ENCODE measurements at places on chromosomes 2 and 18. TPM values are rescaled to one million over a fixed set of nuclear protein-coding genes. Genes with fewer than 3 reads are reported as not detected.

The ALPP gene
- total RNA-seq = not detected

GRCh38 chr2:133919285-133919684 is 334.6 kb upstream of the MGAT5 start:
- H3K27me3 ChIP-seq = no peaks in the 10 kb centered on the region
- DNase-seq = no peak
- no peaks in the 10 kb centered on the region for H3K36me3 ChIP-seq
- H3K4me3 ChIP-seq = no peak overlapping the region

DNA sequence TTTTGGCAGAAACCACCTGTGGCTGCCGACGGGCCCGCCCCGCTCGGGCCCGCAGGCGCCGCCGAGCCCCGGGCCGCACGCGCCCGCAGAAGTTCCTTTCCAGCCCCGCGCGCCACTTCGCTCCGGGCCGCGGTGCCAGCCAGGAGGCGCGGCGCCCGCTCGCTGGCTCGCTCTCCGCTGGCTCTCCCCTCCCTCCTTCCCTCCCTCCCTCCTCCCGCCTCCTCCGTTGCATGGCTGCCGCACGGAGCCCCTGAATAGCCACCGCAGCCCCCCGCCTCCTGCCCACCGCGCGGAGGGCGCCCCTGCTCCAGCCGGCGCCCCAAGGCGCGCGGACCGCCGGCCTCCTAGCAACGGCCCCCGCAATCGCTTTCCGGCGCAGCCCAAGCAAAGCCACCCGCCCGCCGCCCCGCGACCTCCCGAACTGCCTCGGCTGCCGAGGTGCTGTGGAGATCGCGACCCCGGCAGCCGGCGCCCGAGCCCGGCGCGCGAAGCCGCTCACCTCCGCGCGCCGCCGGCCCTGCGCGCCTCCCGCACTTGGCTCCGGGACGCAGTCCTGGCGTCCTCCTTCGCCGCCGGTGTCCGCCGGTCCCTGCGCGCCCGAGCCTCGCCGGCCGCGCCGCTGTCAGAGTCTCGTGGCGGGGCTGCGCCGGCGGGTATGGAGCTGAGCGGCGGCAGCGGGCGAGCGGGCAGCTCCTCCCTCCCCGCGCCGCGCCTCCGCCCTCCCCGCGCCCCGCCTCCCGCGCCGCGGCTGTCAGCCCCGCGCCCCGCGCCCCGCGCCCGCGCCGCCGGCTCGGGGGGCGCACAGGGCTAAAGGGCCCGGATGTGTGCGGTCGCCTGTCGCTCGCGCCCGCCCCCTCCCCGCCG is at the start of gene ZBTB7C:
TSS of gene ZBTB7C (minus strand) at position 657 of the 864 bp plus-strand sequence.
- H3K27me3 ChIP-seq = peaks cover 75% of the 10 kb centered on the region
- peak within 1 kb of the TSS; percentile 23 for H3K27ac ChIP-seq
- no peaks in the 10 kb centered on the region for H3K36me3 ChIP-seq

DNA sequence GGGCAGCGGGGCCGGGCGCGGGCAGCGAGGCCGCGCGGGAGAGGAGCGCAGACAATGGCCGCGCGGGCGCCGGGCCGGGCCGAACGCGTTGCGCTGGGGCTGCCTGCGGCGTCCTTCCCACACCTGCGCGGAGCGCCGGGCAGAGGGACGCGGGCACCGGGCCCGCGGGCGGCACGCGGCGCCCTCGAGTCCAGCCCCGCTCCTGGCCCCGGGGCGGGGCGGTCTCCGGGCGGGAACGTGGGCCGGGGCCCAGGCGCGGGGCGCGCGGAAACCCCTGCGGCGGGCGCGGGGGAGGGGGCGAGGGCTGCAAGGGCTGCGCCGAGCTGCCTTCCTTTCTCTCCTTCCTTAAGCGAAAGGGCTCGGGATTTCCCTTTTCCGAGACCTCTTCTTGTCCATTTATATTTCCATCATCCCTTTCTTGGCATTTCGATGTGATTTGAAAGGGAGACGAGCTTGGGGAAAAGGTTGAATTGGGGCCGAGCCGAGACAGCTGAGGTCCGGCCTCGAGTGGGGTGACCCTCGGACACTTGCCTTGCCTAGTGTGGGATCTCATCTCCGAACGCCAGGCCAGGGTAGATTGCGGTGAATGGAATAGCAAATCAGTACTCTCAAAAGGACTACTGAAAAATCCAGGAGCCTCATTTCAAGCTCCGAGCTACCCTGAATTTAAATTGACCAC is 676 bp downstream of the KLHL23 start:
- peaks cover 3% of the 10 kb centered on the region for H3K36me3 ChIP-seq
- H3K27ac ChIP-seq = peak overlapping the region; percentile 40
- H3K4me1 ChIP-seq = peaks cover 31% of the 10 kb centered on the region
- H3K27me3 ChIP-seq = peaks cover 39% of the 10 kb centered on the region
- DNase-seq = no peak

Data from activated T-helper 1 cell treated with anti-CD3 and anti-CD28 coated beads, Interleukin-12 subunit alpha, Interleukin-12 subunit beta, Interleukin-2, Interleukin-4 antibody, amounts not matched to agents 30 ng/mL and 10 ng/mL and 1 ng/mL, durations not matched to agents 14 hours and 24 hours and 36 hours (primary cell).